ENCODE measurements at places on chromosomes 4 and X. TPM values are rescaled to one million over a fixed set of nuclear protein-coding genes. Genes with fewer than 3 reads are reported as not detected.

- DNase-seq = no peak
These were observed 6.1 kb downstream of the DAPP1 start for GRCh38 chr4:99822734-99823133.

DNA sequence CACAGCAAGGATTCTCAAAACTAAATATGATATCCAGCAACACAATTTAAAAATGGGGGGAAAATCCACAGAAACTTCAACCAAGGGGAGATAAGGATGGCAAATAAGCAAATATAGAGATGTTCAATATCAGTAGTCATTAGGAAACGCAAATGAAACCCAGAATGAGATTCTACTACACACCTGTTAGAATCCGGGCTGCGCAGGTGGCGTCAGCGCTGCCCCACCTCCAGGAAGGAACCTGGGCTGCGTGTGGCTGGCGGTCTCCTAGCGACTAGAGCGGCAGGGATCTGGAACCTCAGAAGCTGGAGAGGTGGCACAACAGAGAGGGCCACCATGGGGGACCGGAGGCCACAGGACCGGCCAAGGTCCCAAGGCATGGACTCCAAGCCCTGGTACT lies at the start of gene FAM47B:
TSS of gene FAM47B (plus strand) at position 301 of the 400 bp plus-strand sequence. CDS start at position 337, 36 bp downstream.
- DNase-seq = no peak

- peak; percentile 88 for DNase-seq
These were observed 125.1 kb upstream of the FRMPD4 start for GRCh38 chrX:12013211-12013618.

- DNase-seq = no peak
These were observed 74.4 kb downstream of the MSN start for GRCh38 chrX:65741823-65742222.

Gene UXT
- total RNA-seq = 62.6 TPM

Gene MFSD8
- total RNA-seq = 20.7 TPM

All from renal cortical epithelial cell (primary cell).